ENCODE measurements at places on chromosomes 1 and 21. TPM values are rescaled to one million over a fixed set of nuclear protein-coding genes. Genes with fewer than 3 reads are reported as not detected.

Gene CD84
- not detected for total RNA-seq

Gene CC2D1B
- total RNA-seq, result 17.2 TPM

Gene SGIP1
- total RNA-seq, result 49.2 TPM

Gene TRIM17
- total RNA-seq, result not detected

Gene LAX1
- under 0.01 TPM for total RNA-seq
